ENCODE measurements at places on chromosomes 2 and 18. TPM values are rescaled to one million over a fixed set of nuclear protein-coding genes. Genes with fewer than 3 reads are reported as not detected.

GRCh38 chr2:224520064-224520463 is 65.1 kb downstream of the CUL3 start:
- peak overlapping the region; percentile 50 for H3K27ac ChIP-seq
- peaks cover 7% of the 10 kb centered on the region for H3K36me3 ChIP-seq
- DNase-seq, result peak; percentile 74
- H3K4me3 ChIP-seq, result no peak overlapping the region
- H3K4me1 ChIP-seq, result peaks cover 45% of the 10 kb centered on the region

DNA sequence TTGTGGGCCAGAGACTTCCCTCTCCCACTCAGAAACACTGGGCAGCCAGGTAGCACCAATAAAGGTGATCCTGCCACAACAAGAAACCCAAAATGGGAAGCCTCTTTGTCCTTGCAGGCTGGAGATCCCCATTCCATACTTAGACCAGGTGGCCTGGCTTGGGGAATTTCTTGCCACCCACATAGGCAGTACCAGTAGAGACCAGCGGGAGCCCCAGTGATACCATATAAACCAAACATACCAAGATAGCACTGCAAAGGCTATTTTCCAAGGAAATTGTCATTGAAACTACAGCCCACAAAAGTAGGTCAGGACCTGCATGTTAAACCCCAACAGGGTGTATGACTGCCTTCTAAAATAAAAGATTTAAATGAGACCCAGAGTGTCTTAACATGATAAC is 171.6 kb downstream of the DIS3L2 start:
- H3K36me3 ChIP-seq, result peaks cover 12% of the 10 kb centered on the region
- no peaks in the 10 kb centered on the region for H3K27me3 ChIP-seq
- H3K4me1 ChIP-seq, result peaks cover 2% of the 10 kb centered on the region
- DNase-seq, result no peak

DNA sequence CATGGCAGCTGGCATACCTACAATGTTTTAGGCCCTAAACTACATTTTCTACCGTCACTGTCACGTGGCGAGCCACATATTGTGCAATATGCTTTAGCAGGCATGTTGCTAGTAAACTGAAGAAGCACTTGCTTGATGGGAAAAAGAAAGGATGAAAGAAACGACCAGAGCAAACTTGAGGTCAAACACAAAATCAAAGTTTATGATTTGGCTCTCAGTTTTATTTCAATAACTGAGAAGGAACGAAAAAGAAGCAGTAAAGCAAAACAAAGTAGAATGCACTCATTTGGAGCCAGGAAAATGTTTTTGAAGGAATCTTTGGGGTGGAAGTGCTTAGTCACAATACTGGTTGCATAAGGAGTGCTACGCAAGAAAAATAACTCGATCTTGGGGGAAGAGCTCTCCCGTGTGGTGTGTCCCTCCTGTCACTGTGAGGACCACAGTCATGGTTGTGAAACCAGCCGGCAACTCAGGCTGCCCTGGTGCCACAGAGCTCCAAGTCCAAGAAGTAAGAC is 349.8 kb downstream of the RBM43 start:
- H3K36me3 ChIP-seq, result no peaks in the 10 kb centered on the region
- peaks cover 3% of the 10 kb centered on the region for H3K27me3 ChIP-seq
- H3K27ac ChIP-seq, result no peak overlapping the region
- H3K4me3 ChIP-seq, result no peak overlapping the region
- no peak for DNase-seq

MAL gene
- total RNA-seq, result 167 TPM

C18orf54 gene
- 10.9 TPM for total RNA-seq

GALNT13 gene
- 0.19 TPM for total RNA-seq

GPR155 gene
- total RNA-seq, result 3.1 TPM

DNA sequence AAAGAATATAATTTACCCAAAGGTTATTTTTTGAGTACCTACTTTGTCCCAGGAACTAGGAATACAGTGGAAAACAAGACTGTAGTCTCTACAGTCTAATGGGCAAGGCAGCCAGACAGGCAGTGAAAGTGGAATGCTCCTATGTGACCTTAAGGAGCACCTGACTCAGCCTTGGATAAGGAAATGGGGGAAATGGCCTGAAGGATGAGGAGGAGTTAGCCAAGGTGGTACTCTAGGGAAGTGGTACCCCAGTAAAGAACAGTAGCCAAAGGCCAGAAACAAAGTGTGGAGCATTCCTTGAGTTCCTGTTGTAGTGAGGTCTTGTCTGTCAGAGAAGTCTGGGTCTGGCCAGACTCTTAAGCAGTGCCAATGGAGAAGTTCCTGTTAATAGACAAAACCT is 6.0 kb downstream of the ZNF397 start:
- peaks cover 92% of the 10 kb centered on the region for H3K36me3 ChIP-seq
- DNase-seq, result no peak
- no peak overlapping the region for H3K27ac ChIP-seq
- peaks cover 7% of the 10 kb centered on the region for H3K4me1 ChIP-seq

DNA sequence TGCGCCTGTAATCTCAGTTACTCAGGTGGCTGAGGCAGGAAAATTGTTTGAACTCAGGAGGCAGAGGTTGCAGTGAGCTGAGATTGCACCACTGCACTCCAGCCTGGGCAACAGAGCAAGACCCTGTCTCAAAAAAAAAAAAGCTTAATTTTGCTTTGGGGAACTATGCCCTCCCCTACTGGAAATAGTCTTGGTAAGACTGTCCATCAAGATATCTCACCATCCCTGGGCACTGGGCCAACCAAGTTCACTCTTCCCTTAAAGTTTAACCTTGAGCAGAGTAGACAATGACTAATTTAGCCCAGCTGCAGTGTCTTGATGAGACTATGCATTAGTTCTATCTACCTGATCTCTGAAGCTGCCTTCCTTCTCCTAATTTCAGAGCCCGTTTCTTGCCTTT is 44.7 kb downstream of the ASXL2 start:
- DNase-seq, result no peak
- peaks cover 38% of the 10 kb centered on the region for H3K4me1 ChIP-seq
- H3K27ac ChIP-seq, result peak overlapping the region; percentile 45
- H3K27me3 ChIP-seq, result no peaks in the 10 kb centered on the region
